ENCODE measurements at places on chromosomes 6 and 20. TPM values are rescaled to one million over a fixed set of nuclear protein-coding genes. Genes with fewer than 3 reads are reported as not detected.

DNA sequence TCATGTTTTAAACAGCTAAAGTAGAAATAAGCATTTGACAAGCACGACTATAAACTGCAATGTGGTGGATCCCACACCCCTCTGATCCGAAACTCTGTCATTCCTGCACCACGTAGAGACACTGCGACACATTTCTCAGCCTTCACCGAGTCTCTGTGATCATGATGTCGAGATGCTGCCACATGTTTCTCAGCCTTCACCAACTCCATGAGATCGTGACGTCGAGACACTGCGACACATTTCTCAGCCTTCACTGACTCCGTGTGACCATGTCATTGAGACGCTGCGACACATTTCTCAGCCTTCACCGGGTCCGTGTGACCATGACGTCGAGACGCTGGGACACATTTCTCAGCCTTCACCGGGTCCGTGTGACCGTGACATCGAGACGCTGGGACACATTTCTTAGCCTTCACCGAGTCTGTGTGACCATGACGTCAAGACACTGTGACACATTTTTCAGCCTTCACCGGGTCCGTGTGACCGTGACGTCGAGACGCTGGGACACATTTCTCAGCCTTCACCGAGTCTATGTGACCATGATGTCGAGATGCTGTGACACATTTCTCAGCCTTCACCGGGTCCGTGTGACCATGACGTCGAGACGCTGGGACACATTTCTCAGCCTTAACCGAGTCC, 143.0 kb downstream of the TTLL2 start:
- DNase-seq: no peak

DNA sequence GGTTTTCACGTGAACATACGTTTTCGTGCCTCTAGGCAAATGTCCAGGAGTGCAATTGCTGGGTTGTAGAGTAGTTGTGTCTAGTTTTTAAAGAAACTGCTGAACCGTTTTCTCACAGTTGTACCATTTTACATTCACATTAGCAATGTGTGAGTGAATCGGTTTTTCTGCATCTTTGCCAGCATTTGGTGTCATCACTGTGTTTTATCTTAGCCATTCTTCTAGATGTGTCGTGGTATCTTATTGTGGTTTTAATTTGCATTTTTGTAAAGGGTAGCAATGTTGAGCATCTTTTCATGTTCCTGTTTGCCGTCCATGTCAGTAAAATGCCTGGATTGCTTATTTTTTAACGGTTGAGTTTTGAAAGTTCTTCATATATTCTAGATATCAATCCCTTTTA, 10.2 kb downstream of the DOK5 start:
- DNase-seq: no peak

DNA sequence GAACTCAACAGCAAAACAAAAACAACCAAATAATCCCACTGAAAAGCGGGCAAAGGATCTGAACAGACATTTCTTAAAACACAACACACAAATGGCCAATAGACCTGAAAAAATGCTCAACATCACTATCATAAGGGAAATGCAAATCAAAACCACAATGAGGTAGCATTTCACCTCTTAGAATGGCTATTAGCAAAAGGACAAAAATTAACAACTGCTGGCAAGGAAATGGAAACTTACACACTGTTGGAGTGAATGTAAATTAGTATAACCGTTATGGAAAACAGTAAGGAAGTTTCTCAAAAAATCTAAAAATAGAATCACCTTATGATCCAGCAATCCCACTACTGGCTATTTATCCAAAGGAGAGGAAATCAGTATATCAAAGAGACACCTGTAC, 20.9 kb downstream of the FAM8A1 start:
- peak; percentile 10 for DNase-seq

DNA sequence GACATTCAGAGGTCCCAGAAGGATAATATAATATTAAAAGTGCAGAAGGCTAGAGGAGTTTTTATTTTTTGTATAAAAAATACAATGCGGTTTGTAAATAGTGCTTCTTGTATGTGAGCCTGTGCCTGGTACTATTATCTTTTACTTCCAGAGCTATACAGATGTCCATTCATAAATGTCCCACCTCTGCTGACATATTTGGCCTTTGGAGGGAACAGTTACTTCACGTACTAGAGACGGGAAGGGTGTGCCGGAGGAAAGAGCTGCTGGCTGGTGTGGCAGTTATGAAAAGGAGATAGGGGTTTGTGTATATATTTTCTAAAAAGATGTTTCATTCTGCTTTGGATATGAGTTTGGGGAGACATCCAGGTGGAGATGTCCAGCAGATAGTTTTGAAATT, 8.8 kb downstream of the CD109 start:
- no peak for DNase-seq

DNA sequence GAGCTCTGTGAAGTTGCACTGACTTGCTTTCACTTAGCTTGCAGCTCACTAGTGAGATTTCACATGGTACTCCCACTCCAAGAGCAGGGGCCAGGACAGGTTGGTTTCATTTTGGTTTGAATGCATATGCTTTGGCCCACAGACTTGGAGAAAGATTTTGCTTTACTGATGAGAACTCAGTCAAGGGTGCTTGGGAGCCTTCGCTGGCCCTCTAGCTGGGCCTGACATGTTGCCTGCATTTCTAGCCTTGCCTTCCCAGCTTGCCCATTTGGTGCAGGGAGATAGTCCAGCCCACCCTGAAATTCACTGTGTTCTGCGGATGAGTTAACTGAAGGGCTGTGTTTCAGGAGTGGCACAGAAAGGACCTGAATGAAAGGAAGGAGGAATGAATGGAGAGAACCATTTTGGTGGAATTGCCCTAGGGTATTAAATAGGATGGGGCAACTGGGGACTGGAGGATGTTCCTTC, 1.9 kb downstream of the SGK1 start:
- no peak for DNase-seq

DNA sequence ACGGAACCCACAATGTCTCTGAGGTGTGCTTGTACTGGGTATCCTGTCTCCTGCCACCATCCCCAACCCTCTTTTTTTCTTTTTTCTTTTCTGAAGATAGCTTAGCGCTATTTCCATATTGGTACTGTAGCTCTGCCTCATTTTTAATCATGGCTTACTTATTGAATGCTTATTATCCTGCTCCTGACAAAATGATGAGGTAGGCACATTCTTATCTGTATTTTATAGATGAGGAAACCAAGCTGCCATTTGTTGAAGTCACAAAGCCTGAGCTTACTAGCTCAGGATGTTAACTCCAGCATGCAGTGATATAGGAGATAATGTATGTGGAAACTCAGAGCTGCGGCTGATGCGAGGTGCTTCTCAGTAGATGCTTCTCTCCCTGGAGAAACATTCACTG, 61.4 kb upstream of the GPR6 start:
- DNase-seq: no peak

GRCh38 chr6:8536122-8536521, 100.8 kb upstream of the SLC35B3 start:
- no peak for DNase-seq

DNA sequence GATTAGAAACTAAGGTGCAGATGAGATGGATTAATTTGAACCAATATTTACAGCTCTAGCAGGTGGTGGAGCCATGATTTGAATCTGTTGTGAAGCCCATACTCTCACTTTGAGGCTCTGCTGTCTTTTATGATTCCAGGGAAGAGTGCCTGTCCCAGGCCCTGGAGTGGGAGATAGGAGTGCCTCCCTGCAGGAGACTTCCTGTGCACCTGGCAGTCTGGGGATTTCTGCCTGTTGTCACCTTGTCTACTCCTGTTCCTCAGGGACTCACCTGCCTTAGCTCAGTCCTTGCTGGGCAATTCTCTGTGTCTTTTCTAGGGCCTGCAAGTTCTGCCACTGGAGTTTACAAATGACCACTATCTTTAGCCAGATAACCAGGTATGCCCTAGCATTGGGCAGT, 46.3 kb downstream of the SCAND1 start:
- no peak for DNase-seq

DNA sequence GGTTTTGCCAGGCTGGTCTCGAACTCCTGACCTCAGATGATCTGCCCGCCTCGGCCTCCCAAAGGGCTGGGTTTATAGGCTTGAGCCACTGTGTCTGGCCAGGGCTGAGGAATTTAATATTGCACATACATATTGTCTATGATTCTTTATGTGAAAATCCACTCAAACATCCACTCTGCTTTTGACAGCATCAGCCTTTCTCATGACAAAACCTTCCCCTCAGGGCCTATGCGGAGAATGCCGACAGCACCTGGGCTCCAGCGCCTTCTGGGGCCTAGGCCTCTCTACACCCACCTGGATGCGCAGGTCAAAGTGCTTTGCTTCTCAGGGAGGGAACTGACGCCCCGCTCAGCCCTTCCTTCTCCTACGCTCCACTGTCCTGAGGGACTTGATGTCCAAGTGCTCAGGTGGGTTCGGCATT, 5.4 kb downstream of the RAMACL start:
- DNase-seq: no peak

GRCh38 chr6:33914645-33915044, 110.8 kb upstream of the MLN start:
- no peak for DNase-seq

GRCh38 chr6:152529369-152529768, 107.8 kb downstream of the SYNE1 start:
- no peak for DNase-seq

DNA sequence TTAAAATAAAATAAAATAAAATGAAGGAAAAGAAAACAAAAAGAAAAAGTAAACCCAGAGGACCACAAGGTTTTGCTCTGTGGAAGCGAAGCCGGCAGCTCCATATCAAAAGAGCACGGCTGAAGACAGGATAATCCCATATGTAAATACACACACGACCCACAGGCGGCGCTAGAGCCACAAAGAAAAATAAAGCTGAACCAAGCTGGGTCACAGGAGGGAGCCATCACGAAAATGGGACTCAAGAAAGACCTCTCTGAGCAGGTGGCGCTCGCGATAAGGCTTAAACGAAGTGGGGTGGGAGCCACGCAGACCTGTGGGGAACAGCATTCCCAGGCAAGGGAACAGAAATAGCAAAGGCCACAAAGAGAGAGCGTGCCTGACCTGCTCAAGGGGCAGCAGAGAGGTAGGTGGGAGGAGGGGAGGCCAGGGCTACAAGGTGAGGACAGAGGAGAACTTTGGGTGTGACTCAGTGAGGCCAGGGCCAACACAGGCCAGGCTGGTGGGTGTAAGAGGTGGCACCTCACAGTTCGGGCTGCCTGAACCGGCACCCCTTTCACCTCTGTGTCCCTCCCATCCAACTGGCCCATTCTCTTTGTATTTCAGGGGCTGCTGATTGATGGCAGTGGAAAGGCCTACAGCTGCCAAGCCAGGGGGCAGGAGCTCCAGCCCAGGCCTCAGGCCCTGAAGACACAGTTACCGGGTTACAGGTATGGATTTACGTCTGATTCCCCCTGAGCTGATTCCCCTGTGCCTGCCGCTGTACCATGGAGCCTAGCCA, 26.0 kb downstream of the PTGIS start:
- peak; percentile 53 for DNase-seq

- DNase-seq: no peak
Measured at GRCh38 chr20:38843346-38843745, 37.8 kb downstream of the PPP1R16B start.

DNA sequence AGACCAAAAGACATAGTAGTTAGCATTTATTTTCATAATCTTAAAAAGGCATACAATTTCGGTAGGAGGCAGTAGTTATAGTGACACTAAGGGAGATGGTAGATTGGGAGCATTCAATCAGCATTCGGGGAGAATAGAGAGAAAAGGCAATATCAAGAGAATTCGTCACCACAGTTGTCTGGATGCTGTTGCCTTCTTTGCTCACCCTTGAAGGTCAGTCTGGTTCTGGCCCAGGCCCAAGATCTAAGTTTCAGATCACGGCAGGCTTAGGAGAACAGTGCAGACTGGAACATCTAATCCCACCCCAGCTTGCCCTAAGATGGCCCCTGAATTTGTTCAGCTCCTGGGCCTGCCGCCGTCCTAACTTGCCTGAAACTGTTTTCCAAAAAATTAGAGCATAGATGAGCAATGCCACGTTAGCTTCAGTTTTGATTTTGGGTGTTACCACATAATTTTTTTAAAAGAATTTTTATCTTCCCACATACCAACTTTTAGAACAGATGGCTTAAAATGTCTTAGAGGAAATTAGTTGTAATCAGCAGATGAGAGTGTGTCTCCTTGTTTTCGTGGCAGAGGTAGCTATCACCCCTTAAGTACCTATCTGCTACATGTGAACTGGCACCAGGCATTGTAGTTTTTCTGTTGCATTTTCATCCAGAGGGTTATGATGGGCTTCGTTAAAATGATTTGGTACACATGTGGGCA, 8.3 kb upstream of the CEP85L start:
- DNase-seq: no peak

DNA sequence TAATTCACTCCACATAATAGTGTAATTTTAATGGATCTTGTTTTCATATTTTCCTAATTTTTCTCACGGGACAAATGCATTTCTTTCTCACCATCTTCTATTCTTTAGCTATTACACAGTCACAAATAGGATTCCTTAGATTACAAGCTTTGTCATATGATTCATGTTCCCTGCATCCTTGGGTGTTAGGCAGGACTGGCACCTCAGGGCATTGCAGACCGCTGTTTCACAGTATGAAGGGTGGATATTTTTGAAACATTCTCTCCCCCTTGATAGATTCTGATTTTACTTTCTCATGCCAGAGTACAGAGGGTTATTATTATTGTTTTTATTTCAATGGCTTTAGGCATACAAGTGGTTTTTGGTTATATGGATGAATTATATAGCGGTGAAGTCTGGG, 602.5 kb downstream of the PHF3 start:
- DNase-seq: no peak

DNA sequence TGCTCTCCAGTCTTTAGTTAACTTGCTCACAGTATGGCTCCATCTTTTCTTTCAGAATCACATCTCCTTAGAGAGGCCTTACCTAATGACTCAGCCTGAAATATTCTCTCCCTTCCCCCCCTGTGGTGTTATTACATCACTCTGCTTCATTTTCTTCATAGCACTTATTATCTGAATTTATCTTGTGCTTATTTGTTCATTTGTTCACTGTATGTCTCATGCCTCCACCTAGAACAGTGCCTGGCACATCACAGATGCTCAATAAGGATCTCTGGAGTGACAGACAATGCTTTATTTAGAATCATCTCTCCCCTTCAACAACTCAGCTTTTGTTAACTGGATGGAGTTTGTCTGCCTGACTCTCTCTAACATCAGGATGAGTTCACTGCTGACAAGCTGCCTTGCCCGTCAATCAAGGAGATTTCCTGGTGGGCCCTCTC, 96.6 kb upstream of the MAN1A1 start:
- peak; percentile 81 for DNase-seq

- DNase-seq: peak; percentile 51
Measured at GRCh38 chr20:10090588-10091166, 55.9 kb downstream of the ANKEF1 start.

GRCh38 chr20:12641619-12642018, 367.2 kb upstream of the SPTLC3 start:
- DNase-seq: no peak

- DNase-seq: no peak
Measured at GRCh38 chr6:79543886-79544285, 6.7 kb upstream of the LCA5 start.

GRCh38 chr6:36578030-36578429, 16.1 kb upstream of the SRSF3 start:
- no peak for DNase-seq

Gene SPEF1
- total RNA-seq: 0.17 TPM

Gene DPPA5
- total RNA-seq: not detected

Gene TMEM200A
- 44.2 TPM for total RNA-seq

Gene PTK6
- total RNA-seq: under 0.01 TPM

Gene ZFP57
- not detected for total RNA-seq

Gene KHDC1
- total RNA-seq: 5.1 TPM

Gene ARFGAP1
- 42.9 TPM for total RNA-seq

Gene FAM83C
- not detected for total RNA-seq

Gene KIAA1755
- 2.8 TPM for total RNA-seq

Gene RBM12
- 29.9 TPM for total RNA-seq

Gene ZSCAN26
- total RNA-seq: 21.6 TPM
